NCI-H774 (cell line): ENCODE measurements at places on chromosomes 7 and 10.

- no peak for DNase-seq
These were observed 156.7 kb upstream of the BET1 start for GRCh38 chr7:94160719-94161435.

GRCh38 chr7:27210441-27211083 lies 10.7 kb upstream of the HOXA13 start:
- no peak for DNase-seq

DNA sequence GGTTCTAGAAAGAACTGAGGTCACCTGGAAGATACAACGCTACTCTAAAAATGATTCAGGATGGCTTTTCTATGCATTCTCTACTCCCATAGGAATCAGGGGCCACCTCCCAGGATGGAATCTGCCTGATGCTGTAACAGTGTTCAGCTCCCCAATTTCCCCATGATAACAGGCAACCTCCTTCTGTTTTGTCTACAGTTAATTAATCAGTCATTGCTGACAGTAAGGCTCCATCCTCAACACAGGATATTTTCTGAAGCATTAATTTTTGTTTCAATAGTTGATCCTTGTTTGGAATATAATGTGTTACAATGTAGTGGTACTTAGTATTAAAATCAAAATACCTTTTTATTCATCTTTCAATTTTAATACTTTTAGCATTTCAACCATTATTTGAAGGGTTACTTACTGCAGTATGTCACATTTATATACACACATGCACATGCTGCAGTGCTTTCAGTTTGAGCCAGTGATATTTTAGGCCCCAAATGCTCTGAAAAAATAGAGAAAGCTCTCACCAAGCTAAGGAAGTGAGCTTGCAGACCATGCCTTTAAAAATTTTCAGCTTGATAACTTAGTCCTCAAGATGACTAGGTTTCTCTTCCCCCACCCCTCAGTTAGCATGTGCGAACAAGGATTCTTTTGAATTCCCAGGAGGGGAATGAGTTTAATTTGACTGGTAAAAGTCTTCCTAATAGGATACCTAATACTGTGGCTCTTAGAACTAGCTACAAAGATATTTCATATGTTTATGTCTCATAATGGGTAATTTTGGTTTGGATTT lies 592 bp upstream of the PIK3CG start:
- DNase-seq: no peak

GRCh38 chr7:33076737-33077136 lies 14.2 kb upstream of the NT5C3A start:
- DNase-seq: no peak

DNA sequence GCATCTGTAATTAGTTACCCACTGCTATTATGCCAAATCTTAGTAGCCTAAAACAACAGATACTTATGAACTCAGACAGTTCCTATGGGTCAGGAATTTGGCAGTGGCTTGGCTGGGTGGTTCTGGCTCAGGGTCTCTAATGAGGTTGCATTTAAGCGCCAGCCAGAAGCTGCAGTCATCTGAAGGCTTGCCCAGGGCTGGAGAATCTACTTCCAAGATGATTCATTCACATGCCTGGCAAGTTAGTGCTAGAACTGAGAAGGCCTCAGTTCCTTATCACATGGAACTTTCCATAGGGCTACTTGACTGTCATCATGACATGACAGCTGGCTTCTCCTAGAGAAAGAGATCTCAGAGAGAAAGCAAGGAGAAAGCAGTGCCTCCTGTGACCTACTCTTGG lies 121.3 kb downstream of the AVL9 start:
- no peak for DNase-seq

DNA sequence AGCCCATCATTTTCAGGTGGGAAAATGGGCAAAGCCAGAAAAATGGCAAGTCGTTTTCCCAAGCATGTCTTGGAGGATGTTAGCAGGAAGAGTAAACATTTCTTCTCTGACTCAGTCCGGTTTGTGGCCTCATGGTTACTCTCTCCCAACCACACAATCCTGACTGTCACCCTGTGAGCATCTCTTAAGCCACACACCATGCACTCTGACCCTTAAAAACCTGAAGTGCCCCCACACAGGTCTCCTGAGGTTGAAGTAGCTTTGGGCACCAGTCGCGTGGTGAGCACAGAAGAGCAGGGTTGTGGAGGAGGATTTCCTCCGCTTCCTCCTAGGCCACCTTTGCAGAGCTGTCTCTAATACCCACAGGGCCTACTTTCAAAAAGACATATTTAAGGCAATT lies 387.3 kb upstream of the NPVF start:
- no peak for DNase-seq

- DNase-seq: peak; percentile 59
These were observed 45.5 kb upstream of the ZNRF2 start for GRCh38 chr7:30238721-30239441.
